Stimulated activated CD4-positive, alpha-beta T cell treated with anti-CD3 and anti-CD28 coated beads, Interleukin-4, amount 100 ng/mL, for 4 hours (primary cell): ENCODE measurements at places on chromosomes 12 and 14.
A peak's percentile ranks its signal among the peaks of the same experiment; 100 is the strongest.

DNA sequence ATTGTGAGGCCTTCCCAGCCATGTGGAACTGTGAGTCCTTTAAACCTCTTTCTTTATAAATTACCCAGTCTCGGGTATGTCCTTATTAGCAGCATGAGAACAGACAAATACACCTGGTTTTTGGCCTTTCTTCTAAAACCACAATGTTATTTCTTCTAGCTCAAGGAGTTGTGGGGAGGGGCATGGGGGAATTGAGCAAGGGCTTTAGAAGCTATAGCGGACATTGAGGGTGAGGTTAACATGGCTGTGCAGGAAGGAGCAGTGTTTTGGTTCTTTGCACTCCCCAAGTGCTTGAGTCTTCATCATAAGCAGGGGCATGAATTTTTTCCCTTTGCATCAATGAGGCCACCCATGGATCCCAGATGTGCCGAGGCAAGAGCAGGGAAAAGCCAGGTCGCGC lies 86.8 kb downstream of the SPRING1 start:
- DNase-seq = no peak

GRCh38 chr14:59482541-59483331 lies 1.5 kb downstream of the L3HYPDH start:
- no peak for DNase-seq

DNA sequence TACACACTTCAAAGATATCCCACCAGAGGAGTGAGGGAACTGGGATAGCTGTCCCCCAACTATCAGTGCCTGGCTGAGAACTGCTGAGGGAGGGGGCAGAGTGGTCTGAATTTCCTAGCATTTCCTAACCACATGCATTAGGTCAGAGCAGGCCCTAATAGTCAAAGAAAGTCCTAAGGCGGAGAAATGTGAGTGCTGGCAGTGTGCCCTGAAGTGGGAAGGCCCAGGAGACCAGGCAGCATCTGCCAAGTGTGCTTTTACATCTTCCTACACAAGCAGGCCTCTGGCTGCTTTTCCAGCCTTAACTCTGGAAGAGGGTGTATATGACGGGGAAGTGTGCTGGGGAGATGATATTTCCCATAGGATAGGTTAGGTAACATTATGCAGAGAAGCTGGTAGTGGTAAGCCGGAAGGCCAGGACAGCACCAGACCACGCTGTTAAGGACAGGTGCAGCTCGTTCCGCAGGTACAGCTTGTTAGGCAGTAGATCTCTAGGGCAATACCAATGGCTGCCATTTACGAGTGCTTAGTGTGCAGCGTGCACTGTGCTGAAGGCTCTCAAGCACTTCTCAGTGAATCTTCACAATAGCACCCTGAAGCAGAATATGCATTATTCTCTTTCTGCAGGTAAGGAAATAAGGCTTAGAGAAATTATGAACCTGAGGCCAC lies 9.1 kb upstream of the CCDC198 start:
- no peak for DNase-seq

DNA sequence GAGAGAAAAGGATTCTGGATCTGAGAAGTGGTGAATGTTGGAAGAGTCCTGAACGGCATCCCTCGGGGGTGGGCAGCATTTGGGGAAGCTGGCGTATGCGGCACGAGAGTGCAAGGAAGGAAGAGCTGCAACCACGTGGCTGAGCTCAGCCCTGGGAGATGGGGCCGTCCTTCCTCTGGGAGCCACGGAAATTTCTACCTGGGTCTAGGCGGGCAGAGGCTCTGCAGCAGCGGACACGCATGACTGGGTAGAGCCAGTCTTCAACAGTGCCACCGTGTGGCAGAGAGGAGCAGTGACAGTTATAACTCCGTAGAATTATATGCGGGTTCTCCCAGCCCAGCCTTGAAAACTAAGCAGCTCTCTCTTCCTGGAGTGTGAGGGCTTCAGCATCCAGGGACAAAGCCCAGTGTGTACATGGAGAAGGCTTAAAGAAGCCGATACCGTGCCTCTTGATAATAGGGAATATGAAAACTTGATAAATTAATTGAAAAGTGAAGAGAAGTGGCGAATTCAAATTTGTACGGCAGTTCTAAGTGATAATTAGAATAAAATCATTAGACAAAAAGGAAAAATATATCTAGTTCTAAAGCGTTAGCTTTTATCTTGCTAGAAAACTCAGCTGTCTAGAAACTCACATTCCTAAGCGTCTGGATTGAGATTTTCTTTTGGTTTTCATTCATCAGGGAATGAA lies 82.9 kb upstream of the STXBP6 start:
- DNase-seq = peak; percentile 14

- DNase-seq = no peak
These were observed 26.5 kb downstream of the PALS1 start for GRCh38 chr14:67267576-67268328.
